ENCODE measurements at places on chromosomes 5 and 9.
A peak's percentile ranks its signal among the peaks of the same experiment; 100 is the strongest.

- no peak for DNase-seq
Measured at GRCh38 chr5:143892271-143892670, 80.3 kb downstream of the HMHB1 start.

GRCh38 chr9:35791297-35791921, at the start of gene NPR2:
TSS of gene NPR2 (plus strand) at chr9:35791591. CDS start at chr9:35792409, 818 bp downstream.
- no peak for DNase-seq

DNA sequence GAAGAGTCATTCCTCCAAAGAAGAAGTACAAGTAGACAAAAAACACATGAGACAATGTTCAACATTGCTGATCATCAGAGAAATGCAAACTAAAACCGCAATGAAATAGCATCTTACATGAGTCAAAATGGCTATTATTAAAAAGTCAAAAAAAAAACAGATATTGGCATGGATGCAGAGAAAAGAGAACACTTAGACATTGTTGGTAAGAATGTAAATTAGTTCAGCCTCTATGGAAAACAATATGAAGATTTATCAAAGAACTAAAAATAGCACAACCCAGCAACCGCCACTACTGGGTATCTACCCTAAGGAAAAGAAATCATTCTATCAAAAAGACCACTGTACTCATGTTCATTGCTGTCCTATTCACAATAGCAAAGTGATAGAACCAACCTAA, 157.5 kb downstream of the CHSY3 start:
- DNase-seq, result no peak

DNA sequence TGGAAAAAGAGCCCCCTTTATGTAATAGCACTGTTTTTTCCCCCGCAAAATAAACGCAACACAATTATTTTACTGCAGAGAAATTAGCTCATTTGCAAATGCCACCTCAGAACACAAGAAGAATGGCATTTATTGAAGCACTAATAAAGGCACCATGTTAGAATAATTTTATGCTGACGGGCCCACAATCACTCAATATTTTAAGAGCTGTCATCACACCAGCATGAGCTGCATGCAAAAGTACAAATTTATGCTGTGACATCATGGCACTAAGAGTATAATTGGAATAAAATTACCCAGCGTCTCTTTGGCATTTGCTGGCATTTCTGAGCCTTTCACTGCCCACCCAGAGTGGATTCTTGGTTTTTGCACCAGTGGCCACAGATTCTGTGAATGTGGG, 364.6 kb downstream of the TLE4 start:
- no peak for DNase-seq

GRCh38 chr5:151675611-151676313, 11.0 kb downstream of the SPARC start:
- DNase-seq, result peak; percentile 37

GRCh38 chr5:88140396-88140855, 128.2 kb downstream of the TMEM161B start:
- DNase-seq, result no peak

DNA sequence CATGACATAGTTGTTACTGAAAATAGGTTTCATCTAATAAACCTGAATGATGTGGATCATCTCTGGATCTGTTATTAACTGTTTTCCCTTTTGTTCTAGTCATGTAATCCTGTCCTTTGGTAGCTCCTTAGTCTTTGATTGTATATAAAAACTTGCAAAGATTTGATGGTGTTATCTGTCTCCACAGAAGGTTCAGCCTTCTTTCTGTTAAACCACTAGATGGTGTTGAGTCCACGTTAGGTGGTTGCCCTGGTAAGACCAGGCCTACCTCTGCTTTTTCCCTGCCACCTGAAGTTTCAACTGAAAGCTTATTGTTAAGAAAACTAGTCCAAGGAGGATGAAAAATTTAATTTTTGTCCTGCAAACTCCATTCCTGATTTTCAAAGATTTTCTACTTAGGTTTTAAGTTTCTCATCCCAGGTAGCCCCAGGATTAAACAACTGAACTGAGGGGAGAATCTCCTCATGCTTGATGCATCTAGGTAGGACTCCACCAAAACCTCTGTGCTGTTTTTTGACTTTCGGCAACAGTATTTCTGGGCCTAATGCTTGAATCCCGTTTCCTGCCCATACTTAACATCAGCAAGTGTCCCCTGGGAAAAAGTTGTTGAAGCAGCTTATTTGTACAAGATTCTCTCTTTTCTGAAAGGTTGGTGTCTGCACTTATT, 68.5 kb downstream of the RICTOR start:
- DNase-seq, result peak; percentile 29

GRCh38 chr5:132561601-132562000, 4.8 kb downstream of the RAD50 start:
- DNase-seq, result no peak

GRCh38 chr9:89442981-89443814, 54.7 kb downstream of the SEMA4D start:
- DNase-seq, result no peak

DNA sequence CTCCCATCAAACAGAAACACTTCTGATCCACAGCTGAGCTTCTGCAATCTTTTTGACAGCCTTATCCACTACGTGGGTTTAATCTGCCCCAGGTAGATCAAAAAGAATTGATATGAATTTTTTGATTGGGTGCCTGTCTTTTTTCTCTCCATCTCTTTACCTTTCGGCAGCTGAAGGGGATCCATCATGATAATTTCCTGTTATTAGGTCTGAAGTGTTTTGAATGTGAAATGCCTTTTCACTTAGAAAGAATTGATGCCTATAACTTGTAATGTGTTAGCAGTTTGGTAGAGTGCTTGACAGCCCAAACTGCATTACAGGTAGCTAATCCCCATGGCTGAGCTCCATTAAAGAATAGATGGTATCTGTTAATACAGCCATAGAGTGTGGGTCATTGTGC, 745.4 kb downstream of the TLR4 start:
- no peak for DNase-seq

GRCh38 chr5:199197-199949, 8.1 kb downstream of the LRRC14B start:
- no peak for DNase-seq

- DNase-seq, result no peak
Measured at GRCh38 chr5:57662991-57663390, 180.4 kb upstream of the ACTBL2 start.

Measured in KBM-7 (cell line).